A375 (cell line): ENCODE measurements at places on chromosomes 5 and 9. TPM values are rescaled to one million over a fixed set of nuclear protein-coding genes. Genes with fewer than 3 reads are reported as not detected.

Gene FBP2
- not detected in 2 replicates for total RNA-seq

Gene C5orf34
- 7.1 and 8.7 TPM in 2 replicates for total RNA-seq

Gene C9orf153
- not detected in 2 replicates for total RNA-seq

Gene RNF20
- total RNA-seq = 34.6 and 44.7 TPM in 2 replicates
